ENCODE measurements at places on chromosomes 6 and 20.

DNA sequence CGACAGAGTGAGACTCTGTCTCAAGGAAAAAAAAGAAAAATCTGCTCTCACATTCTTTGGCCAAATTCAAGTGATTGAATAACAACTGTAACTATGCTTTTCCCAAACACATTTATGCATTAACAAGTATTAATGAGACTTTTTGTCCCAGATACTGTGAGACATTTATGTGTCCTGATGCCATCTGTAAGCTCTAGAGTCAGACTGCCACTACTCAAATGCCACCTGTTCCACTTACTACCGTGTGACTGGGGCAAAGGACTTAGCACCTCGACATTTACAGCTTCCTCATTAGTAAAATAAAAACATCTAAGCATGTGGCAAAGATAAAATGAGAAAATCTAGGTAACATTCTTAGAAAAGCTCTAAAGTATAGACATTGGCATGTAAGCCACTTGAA, 178.1 kb upstream of the MARCKS start:
- no peak for DNase-seq

GRCh38 chr6:134714113-134714512, 235.8 kb downstream of the ALDH8A1 start:
- no peak for DNase-seq

DNA sequence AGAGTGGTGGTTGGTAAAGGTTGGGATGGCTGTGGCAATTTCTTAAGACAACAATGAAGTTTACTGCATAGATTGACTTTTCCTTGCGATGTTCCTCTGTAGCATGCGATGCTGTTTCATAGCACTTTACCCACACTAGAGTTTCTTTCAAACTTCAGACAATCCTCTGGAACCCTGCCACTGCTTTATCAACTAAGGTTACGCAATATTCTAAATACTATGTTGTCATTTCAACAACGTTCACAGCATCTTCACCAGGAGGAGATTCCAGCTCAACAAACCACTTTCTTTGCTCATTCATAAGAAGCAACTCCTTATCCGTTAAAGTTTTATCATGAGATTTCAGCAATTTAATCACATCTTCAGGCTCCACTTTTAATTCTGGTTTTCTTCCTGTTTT, 161.2 kb upstream of the NRSN1 start:
- DNase-seq, result no peak

DNA sequence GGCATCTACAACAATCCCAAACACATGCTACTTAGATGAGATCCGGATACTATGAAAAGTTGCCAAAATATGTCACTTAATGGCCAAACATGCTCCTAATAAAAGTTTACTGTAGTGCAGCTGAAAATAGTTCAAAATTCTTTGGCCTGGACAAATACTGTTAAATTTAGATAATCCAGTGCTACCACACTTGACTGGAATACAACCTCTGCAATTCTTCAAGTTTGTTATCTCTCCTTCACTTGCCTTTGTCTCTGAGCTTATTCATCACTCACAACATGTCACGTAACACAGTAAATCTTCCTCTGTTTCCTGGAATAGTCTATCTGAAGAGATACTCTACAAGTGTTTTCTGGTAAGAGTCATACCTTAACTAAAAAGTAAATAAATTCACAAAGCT, 10.5 kb upstream of the PLN start:
- no peak for DNase-seq

GRCh38 chr6:106658469-106658868, 29.1 kb downstream of the QRSL1 start:
- DNase-seq, result no peak

DNA sequence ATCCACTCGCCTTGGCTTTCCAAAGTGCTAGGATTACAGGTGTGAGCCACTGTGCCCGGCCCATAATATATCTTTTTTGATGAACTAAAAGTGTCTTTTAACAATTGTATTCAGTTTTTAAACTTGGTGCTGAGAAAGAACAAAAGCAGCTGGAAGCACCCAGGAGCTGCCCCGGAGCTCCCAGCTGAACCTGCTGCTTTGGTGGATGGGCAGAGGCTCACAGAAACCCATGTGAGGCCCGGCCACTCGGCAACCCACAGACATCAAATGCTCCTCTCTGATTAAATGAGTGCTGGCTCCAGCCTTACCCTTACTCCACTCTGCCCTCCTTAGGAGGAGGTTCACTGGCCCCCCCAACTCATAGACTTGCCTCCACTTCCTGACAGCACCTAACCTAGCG, 59.4 kb upstream of the FRMD1 start:
- no peak for DNase-seq

DNA sequence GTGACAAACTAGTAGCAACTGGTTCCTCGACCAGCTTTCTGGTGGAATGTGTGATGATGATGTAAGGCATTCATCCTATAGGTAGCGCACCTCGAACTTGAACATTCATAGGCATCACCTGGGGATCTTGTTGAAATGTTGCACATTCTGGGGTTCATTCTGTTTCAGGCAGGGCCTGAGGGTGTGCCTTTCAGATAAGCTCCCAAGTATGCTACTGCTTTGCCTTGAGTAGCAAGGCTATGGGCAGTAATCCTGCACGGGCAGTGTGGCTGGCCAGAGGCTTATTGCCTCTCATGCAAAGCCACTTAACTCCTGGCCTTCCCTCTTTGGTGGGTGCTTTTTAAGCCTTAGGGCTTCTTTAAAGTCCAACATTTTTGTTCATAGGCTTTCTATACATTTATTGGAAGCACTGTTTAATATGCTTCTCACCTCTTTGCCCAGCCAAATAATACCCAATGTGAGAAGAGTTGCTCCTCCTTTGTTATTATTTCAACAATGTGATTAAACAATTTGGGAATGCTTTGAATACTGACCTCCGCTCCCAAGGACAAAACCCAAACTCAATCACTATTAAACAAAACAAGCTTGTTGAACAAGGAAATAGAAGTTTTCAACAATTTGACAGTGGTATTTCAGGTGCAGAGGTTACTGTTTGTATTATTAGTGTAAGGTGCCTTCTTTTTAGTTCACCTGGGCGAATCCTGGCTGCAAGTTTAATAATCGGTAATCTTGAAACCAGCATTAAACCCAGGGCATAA, 57.5 kb downstream of the JARID2 start:
- no peak for DNase-seq
